ENCODE measurements at places on chromosomes 7 and 10.

- H3K27ac ChIP-seq: no peak overlapping the region
- H3K36me3 ChIP-seq: no peaks in the 10 kb centered on the region
- peaks cover 12% of the 10 kb centered on the region for H3K4me1 ChIP-seq
- H3K27me3 ChIP-seq: peaks cover 56% of the 10 kb centered on the region
- H3K4me3 ChIP-seq: no peak overlapping the region
- no peak for DNase-seq
Observed at GRCh38 chr10:43075612-43076003, 1.3 kb upstream of the RET start.

- H3K4me1 ChIP-seq: peaks cover 2% of the 10 kb centered on the region
- no peak overlapping the region for H3K27ac ChIP-seq
- H3K4me3 ChIP-seq: no peak overlapping the region
- peaks cover 16% of the 10 kb centered on the region for H3K27me3 ChIP-seq
- no peak for DNase-seq
Observed at GRCh38 chr10:113528876-113529275, 24.0 kb upstream of the HABP2 start.

DNA sequence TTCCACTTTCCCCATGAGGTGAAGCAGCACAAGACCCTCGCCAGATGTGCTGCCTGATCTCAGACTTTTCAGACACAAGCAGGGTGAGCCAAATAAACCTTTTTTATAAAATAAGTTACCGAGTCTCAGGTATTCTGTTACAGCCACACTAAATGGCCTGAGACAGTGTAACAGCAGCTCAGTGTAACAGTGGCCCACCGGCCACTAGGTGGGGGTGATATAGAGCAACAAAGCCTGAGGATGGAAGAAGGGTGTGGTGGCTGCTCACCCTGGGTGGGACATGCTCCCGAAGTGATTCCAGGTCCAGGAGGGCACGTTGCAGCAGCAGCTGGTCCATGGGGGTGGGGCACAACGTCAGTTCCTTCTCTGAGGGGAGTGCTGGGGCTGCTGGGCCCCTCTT is 44.6 kb downstream of the BMS1 start:
- no peaks in the 10 kb centered on the region for H3K4me1 ChIP-seq
- no peak for DNase-seq
- no peak overlapping the region for H3K4me3 ChIP-seq
- H3K36me3 ChIP-seq: peaks cover 67% of the 10 kb centered on the region

DNA sequence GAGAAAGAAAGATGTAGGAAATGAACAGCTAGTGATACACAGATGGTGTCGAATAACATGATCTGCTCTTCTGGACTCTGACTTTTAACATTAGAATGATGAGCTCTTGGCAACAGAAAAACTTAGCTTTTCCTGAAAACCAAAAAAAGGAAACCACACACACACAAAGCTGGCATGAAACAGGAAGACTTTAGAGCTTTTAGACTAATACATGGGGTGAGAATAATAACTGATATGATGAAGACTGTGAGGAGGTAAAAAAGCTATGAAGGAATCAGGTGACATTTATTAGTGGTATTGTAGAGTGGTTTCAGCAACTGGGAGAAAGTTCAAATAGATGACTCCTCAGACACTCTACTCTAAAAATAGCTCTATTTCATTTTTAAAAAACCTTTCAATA is 491.9 kb downstream of the PARD3 start:
- DNase-seq: no peak
- no peaks in the 10 kb centered on the region for H3K27me3 ChIP-seq
- no peak overlapping the region for H3K27ac ChIP-seq
- no peaks in the 10 kb centered on the region for H3K36me3 ChIP-seq
- no peaks in the 10 kb centered on the region for H3K4me1 ChIP-seq

DNA sequence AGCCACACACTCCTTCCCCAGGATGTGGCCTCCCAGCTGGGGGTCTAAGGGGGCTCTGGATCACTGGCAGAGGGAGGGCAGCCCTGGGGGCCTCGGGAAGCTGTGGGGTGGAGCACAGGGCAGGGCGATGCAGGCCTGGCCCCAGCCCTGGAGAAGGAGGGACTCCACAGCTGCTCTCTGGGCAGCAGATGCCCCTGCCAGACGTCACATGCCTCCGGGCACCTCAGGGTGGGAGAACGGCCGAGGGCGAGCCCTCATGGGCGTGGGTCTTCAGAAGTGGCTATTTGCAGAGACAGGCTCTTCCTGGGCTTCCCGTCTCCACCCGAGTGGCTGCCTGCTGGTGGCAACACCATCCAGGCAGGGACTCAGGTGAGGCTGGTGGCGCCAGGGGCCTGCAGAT is 16.0 kb upstream of the ADGRA1 start:
- H3K27me3 ChIP-seq: peaks cover 6% of the 10 kb centered on the region
- no peak overlapping the region for H3K27ac ChIP-seq
- H3K4me3 ChIP-seq: no peak overlapping the region
- DNase-seq: no peak
- H3K4me1 ChIP-seq: no peaks in the 10 kb centered on the region

DNA sequence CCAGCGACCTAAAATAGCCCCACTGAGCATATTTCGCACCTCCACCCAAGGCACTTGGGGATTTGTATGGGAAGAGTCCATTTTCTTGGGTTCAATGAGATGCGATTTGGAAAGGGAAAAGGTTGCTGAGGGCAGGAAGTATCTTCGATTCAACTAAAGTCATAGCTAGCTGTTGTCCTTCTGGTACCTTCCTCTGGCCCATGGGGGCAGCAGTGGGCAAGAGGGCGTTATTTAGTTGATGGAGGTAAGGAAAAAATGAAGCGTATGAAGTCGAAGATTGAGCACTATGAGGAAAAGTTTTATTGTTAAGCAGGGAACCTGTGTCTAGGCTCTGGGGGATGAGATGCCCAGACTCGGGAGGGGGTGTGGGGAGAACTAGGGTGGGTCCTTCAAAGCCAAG is 135.4 kb downstream of the EVX1 start:
- no peak overlapping the region for H3K27ac ChIP-seq
- H3K27me3 ChIP-seq: peaks cover 36% of the 10 kb centered on the region
- no peaks in the 10 kb centered on the region for H3K4me1 ChIP-seq
- no peak overlapping the region for H3K4me3 ChIP-seq

- H3K27me3 ChIP-seq: no peaks in the 10 kb centered on the region
- H3K4me1 ChIP-seq: peaks cover 13% of the 10 kb centered on the region
- no peak overlapping the region for H3K4me3 ChIP-seq
- DNase-seq: no peak
Observed at GRCh38 chr10:53009961-53010907, 237.7 kb upstream of the MBL2 start.

GRCh38 chr7:142838461-142839213 is 16.2 kb upstream of the EPHB6 start:
- H3K27me3 ChIP-seq: no peaks in the 10 kb centered on the region
- no peak overlapping the region for H3K4me3 ChIP-seq
- peaks cover 5% of the 10 kb centered on the region for H3K4me1 ChIP-seq
- DNase-seq: no peak

DNA sequence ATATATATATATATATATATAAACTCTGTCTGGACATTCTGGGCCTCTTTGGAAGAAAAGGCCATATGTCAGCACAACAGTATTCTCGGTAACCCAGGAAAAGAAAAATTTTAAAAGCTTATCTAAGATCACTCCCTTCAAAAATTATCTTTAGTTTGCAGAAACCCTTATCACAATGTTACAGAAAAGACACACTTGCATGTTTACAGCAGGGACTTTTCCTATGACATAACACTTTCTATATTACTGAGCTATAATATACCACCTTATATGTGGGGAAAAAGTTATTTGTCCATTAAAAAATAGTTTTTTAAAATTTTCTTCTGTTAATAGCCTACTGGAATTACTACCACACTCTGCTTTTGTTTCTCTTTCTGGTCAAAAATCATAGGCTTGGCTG is 25.4 kb downstream of the ANKRD61 start:
- H3K36me3 ChIP-seq: no peaks in the 10 kb centered on the region
- no peak overlapping the region for H3K4me3 ChIP-seq
- no peaks in the 10 kb centered on the region for H3K27me3 ChIP-seq

GRCh38 chr7:156764016-156764669 is 123.6 kb downstream of the RNF32 start:
- no peak for DNase-seq
- peaks cover 47% of the 10 kb centered on the region for H3K36me3 ChIP-seq
- H3K4me3 ChIP-seq: no peak overlapping the region
- H3K4me1 ChIP-seq: peaks cover 14% of the 10 kb centered on the region
- H3K27me3 ChIP-seq: no peaks in the 10 kb centered on the region

DNA sequence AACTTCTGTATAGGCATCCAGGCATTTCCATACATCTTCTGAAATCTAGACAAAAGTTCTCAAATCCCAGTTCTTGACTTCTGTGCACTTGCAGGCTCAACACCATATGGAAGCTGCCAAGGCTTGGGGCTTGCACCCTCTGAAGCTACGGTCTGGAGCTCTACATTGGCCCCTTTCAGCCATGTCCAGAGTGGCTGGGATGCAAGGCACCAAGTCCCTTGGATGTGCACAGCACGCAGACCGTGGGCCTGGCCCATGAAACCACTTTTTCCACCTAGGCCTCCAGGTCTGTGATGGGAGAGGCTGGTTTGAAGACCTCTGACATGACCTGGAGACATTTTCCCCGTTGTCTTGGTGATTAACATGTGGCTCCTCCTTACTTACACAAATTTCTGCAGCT is 1645.1 kb downstream of the REEP3 start:
- H3K27ac ChIP-seq: no peak overlapping the region
- no peak overlapping the region for H3K4me3 ChIP-seq
- H3K4me1 ChIP-seq: no peaks in the 10 kb centered on the region
- no peaks in the 10 kb centered on the region for H3K27me3 ChIP-seq
- no peaks in the 10 kb centered on the region for H3K36me3 ChIP-seq
- no peak for DNase-seq

DNA sequence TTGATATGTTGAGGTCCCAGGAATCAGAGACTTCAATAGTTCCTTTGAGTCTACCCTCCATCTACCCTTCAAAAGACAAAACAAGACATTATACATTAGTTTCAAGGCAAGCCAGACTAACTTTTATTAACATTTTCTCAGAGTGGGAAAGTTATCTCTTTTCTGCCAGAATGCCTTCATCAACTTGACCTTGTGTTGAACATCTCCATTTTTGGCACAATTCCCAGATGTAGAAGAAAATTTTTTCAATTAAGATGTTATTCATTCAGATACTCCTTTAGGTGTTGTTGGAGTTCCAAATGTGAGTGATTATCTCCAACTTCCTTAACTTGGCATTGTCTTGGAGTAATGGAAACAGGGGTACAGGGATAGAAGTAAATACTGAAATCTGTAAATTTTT is 59.1 kb downstream of the NRF1 start:
- no peaks in the 10 kb centered on the region for H3K27me3 ChIP-seq
- H3K36me3 ChIP-seq: peaks cover 13% of the 10 kb centered on the region
- DNase-seq: no peak
- H3K4me3 ChIP-seq: no peak overlapping the region
- no peaks in the 10 kb centered on the region for H3K4me1 ChIP-seq

- no peaks in the 10 kb centered on the region for H3K27me3 ChIP-seq
- H3K4me1 ChIP-seq: peaks cover 59% of the 10 kb centered on the region
- DNase-seq: peak; percentile 53
Observed at GRCh38 chr7:55567571-55567970, 4.7 kb downstream of the VOPP1 start.

GRCh38 chr10:119834188-119834587 is 38.5 kb downstream of the MCMBP start:
- H3K4me1 ChIP-seq: peaks cover 9% of the 10 kb centered on the region
- H3K36me3 ChIP-seq: peaks cover 71% of the 10 kb centered on the region
- no peak for DNase-seq
- no peak overlapping the region for H3K4me3 ChIP-seq

DNA sequence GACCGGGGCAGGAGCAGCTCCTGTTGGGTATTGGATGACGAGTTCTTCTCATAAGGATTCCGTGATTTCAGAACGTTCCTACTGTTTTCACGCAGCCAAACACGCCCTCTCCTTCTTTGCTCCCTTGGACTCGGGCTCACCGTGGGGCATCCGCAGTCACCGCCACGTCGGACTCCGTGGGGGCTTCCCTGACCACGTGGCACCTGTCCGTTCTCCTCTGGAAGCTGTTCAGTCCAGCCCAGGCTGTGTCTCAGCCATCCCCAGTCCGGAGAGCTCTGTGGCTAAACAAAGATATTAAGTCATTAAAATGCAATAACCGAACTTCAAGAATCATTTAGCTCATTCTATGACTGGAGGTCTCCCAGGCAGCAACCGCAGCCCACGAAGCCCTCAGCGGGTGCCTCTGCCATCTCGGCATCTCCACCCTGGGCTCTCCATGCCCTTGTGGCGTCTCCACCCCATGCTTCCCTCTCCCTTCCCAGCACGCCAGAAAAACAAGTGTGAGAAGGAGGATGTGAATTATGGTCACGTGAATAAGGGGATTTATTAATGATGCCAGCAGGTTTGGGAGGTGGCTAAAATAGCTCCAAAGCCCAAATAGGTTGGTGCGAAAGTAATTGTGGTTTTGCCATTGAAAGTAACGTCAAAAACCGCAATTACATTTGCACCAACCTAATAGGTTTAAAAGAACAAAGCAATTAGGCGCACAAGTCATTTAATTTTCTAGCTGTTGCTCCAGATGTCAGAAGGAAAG is 224.6 kb upstream of the PPP2R2D start:
- H3K36me3 ChIP-seq: peaks cover 2% of the 10 kb centered on the region
- peak overlapping the region; percentile 37 for H3K27ac ChIP-seq
- H3K27me3 ChIP-seq: peaks cover 4% of the 10 kb centered on the region
- H3K4me3 ChIP-seq: no peak overlapping the region
- DNase-seq: no peak
- H3K4me1 ChIP-seq: no peaks in the 10 kb centered on the region

DNA sequence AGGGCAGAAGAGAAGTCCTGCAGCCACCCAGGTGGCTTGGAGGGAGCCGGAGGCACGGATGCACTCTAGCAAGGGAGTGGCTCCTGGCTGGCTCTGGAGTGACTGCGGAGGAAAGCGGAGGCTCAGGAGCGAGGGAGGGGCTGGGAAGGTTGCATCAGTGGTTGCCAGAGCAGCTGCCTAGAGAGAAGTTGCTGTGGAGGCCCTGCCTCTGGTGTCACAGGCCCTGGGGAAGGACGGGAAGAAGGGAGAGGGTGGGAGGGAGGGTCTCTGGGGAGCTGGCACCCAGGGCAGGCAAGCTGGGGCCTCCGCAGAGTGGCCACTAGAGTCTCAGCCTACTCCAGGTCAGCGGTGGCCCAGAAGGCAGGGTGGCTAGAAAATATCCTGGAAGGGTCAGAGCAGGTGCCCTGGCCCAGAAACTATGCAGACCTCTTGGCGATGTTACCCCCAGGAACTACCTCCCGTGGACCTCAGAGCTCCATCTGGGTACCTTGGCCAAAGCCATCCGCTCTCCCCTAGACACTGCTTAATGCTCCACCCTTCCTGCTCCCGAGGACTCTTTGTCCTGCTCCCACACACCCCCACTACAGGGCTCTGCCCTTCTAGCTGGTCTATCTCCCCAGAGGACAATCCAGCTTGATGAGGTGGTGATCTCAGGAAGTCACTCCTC is 164.3 kb downstream of the NRF1 start:
- H3K27me3 ChIP-seq: peaks cover 60% of the 10 kb centered on the region
- no peak for DNase-seq
- H3K4me1 ChIP-seq: peaks cover 41% of the 10 kb centered on the region
- no peak overlapping the region for H3K4me3 ChIP-seq

Data from stimulated activated naive B cell treated with anti-CD40 and anti-IgM and Interleukin-4, amounts not matched to agents 10 μg/mL and 1 μg/mL and 100 μg/mL, for 72 hours (primary cell).